ENCODE measurements at places on chromosomes 7 and 10.

- no peak for DNase-seq
These were observed 3.1 kb upstream of the EVX1 start for GRCh38 chr7:27239387-27240014.

DNA sequence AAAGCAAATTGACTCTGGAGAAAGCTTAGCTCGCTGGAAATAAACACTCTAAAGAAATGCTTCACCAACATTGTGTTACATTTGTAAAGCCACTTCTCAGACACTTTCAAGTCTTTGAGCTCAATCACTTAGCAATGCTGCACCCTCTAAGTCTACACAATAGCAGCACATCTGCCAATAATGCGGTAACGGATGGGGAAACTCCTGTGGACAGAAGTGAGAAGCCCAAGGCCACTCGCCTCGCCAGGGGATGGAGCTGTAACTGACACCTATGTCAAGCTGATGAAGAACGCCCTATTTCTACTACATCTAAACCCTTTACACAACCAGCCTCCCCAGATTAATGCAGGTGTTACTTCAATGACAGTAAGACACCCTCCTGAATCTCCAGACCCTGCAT is 167.7 kb downstream of the SFMBT2 start:
- DNase-seq = no peak

- no peak for DNase-seq
These were observed 207.7 kb downstream of the SNX10 start for GRCh38 chr7:26499315-26499897.

DNA sequence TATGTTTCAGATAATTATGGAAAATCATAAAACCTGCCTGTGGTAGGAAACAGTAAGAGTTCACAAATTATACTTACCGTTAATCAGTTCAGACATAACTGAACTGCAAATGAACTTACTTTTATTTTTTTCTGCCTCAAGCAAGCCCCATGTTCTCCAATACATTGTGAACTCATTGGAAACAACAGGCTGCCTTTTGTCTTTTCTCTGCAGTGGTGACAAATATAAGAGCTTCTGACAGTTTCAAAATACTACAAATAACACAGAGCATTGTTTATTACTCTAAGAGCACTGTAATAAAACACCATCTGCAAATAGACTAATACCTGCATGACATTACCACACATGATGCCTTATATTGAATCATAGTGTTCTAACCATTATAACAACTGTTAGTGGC is 94.0 kb upstream of the CDCA7L start:
- peak; percentile 34 for DNase-seq

DNA sequence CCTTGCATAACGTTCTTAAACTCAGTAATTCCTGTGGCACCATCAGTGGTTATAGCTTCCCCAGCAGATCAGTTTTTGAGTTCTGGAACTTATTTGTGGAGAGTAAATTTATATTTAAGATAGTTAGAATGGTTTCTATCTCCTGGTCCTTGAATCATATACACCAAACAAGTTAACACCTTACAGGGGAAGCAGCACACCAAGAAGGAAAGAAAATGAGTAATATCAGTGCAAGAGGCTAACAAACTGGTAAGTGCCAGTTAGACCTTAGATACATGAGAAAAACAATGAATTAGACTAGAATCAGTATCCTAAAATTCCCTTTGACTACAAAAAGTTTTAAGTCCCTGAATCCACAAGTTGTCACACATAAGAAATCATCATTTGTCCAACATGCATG is 54.2 kb downstream of the ABI1 start:
- DNase-seq = no peak

DNA sequence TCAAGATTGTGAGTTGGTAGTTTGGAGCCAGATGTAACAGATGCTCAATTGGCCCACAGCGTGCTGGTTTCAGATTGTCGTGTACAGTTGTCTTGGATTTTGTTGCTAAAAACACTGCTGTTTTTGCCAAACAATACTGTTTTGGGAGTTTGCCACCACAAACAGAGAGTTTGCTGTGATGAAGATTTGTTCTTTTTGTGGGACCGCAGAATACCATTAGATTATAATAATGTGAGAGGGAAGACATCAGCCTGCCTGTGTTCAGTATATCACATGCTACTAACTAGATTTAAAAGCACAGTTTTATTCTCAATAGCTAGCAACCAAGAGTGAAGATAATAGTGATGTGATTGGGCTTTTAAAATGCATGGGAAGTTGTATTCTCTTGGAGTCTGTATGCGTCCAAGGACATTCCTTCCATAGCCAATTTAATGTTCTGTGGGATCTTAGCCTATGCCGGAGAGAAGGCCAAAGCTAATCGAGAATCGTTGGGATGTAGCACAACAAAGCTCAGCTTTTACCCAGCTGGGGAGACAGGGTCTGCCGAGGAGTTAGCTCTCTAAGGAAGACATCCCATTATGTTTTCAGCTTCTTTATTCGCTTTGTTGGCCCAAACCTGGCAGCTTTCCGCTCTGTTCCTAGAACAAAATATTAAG is 18.7 kb upstream of the ITGA8 start:
- DNase-seq = peak; percentile 49

GRCh38 chr10:59876695-59877094 is 29.7 kb downstream of the CCDC6 start:
- DNase-seq = no peak

DNA sequence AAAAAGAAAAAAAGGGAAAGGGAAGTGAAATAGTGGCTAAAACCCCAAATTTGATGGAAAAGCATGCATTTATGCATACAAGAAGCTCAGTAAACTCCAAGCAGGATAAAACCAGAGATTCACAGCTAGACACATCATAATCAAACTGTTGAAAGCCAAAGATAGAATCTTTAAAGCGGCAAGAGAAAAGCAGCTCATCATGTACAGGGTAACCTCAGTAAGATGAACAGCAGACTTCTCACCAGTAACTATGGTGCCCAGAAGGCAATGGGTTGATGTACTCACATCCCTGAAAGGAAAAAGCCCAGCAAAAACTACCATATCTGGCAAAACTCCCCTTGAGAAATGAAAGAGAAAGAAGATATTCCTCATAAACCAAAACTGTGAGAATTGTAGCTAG is 60.4 kb downstream of the TPST1 start:
- no peak for DNase-seq

DNA sequence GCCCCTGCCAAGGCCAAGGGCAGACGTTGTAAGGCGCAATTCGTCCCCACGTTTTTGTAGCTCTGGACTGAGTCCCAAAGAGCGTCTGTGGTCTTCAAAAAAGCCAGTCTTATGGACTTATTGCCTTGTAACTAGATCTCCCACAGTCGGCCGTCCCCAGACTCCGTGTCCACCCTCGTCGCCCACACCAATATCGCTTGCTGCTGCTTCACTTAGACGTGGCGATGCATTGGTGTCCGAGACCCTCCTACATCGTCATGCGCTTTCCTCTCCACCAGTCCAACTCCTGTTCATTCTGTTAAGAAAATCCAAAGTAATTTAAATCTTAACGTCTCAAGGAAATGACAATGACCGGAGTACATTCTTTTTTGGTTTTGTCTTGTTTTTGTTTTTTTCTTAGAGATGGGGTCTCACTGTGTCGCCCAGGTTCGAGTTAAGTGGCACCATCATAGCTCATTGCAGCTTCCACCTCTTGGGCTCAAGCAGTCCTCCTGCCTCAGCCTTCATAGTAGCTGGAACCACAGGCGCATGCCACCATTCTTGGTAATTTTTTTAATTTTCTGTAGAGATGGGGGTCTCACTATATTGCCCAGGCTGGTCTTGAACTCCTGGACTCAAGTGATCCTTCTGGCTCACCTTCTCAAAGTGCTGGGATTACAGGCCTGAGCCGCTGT is 851 bp downstream of the KIFBP start:
- DNase-seq = no peak

DNA sequence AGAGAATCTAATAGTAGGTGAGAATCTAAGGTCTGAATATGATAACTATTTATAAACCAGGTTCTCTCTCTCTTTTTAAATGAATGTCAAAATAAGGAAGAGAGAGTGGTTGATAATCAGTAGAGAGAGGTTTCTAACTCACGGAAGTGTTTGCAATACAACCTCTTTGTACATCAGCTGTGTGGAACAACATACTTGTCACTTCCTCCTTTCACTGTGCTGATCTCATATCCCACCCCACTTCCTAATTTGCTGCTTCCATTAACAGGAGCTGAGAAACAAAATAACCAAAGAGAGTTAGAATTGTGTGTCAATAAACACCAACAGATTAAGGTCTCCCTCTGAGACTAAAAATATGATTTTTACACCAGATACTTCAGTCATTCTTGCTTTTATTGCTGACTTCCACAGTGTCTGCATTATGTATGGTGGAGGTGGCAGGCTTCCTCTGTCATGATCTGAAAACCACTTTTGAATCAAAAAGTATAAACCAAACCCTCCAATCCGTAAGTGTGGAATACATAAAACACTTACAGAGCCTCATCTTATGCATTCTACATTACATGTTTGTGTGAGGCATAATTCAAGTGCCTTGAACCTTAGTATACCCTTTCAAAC is 25.0 kb downstream of the CACUL1 start:
- peak; percentile 80 for DNase-seq

GRCh38 chr10:89440226-89441009 is 26.1 kb downstream of the IFIT5 start:
- DNase-seq = no peak

GRCh38 chr10:116972131-116972530 is 32.9 kb downstream of the SHTN1 start:
- DNase-seq = no peak

DNA sequence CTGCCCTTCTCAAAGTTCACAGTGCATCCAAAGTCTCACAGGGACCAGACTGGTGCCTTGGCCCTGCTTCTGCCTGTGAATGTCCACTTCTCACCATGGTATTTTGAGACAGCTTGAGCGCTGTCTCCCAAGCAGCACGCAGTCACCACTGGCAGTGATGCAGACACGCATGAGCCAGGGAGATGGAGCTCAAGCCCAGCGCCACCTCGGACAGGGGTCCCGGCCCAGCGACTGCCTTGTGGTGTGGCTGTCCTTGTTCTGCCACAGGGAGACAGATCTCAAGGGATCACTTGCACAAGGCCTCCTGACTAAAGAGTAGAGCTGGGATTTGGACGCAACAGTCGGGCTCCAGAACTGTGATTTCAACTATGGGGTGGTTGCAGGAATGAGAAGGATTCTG is 92.6 kb upstream of the MBL2 start:
- DNase-seq = no peak

GRCh38 chr10:3514691-3515090 is 270.3 kb downstream of the KLF6 start:
- DNase-seq = no peak

DNA sequence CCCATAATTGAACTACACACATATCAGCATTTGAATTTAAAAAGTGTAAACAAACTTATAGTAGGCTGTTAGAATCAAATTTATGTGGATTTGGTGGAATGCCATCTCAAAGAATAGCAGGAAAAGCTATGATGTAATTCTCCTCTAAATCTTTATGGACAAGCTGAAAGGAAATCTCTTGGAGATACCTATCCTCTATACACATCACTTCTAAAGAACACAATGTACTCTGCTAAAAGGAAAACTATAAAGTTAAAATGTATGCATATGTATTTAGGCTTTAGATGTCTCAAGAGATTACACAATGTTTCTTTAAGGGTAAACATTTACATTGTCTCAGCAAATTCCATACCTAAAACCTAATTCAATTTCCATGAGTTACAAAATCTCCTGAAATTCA is 323.3 kb downstream of the CRPPA start:
- DNase-seq = no peak

GRCh38 chr10:71217266-71218045 is 5.1 kb downstream of the UNC5B start:
- peak; percentile 14 for DNase-seq

GRCh38 chr10:63562857-63563256 is 41.7 kb downstream of the REEP3 start:
- DNase-seq = no peak

DNA sequence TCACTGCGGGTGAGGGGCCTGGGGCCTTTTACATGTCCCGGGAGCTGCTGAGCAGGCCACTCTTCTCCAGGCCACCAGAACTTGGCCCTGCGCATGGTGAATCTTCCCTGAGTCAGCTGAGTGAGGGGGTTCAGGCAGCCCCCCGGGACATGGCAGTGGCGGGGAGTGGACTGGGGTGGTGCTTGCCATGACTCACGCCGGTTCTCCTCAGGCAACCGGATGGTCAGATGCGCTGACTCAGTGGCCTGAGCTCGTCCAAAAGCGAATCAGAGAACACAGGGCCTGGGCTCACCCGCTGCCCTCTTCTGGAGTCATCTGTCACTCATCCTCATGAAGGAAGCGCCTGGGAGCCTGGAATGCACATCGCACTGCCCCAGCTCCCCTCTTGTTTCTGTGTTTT is 33.5 kb downstream of the HTRA1 start:
- no peak for DNase-seq

DNA sequence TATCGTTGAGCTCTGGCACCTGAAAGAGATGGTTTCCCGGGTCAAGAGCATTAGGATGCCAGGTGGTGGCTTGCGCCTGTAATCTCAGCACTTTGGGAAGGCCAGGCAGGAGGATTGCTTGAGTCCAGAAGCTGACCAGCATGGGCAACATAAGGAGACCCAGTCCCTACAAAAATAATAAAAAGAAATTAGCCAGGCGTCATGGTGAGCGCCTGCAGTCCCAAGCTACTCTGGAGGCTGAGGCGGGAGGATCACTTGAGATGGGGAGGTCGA is 6.1 kb upstream of the KCP start:
- DNase-seq = no peak

GRCh38 chr7:27156916-27157701 is 634 bp upstream of the HOXA7 start:
- DNase-seq = no peak

- no peak for DNase-seq
These were observed 21.9 kb downstream of the TNKS2 start for GRCh38 chr10:91820144-91820543.

Data from pons (tissue), 1 donor.